ENCODE measurements at places on chromosomes 4 and X. TPM values are rescaled to one million over a fixed set of nuclear protein-coding genes. Genes with fewer than 3 reads are reported as not detected.

GRCh38 chr4:23091711-23092110 is 399.0 kb downstream of the GBA3 start:
- no peak for DNase-seq
- H3K27ac ChIP-seq, result no peak overlapping the region
- no peaks in the 10 kb centered on the region for H3K36me3 ChIP-seq

- no peaks in the 10 kb centered on the region for H3K36me3 ChIP-seq
- no peak overlapping the region for H3K27ac ChIP-seq
- H3K4me3 ChIP-seq, result no peak overlapping the region
- peak; percentile 62 for DNase-seq
- H3K4me1 ChIP-seq, result no peaks in the 10 kb centered on the region
Measured at GRCh38 chrX:129360175-129360574, 163.1 kb downstream of the SMARCA1 start.

DNA sequence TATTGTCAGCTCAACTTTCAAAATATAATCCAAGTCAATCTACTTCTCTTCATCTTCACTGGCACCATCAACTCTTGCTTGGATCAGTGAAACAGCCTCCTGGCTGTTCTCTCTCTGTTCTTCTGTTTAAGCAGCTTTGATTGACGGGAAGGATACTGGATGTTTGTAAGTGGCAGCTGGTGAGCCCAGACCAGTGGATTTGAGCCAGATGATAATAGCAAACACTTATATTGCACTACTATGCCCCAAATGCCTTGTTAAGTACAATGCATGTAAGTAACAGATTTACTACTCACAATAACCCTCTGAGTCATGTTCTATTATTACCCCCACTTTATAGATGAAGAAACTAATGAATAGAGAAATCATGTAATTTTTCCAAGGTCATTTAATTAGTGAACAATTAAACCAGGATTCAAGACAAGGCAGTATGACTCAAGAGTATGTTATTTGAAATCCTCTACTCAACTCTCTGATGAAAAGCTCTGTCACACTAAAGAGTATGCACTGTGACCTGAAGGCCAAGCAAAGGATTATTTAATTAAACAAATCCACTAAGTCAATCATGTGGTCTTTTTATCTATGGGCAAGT is 44.8 kb downstream of the SPANXN3 start:
- H3K27me3 ChIP-seq, result no peaks in the 10 kb centered on the region
- no peak overlapping the region for H3K27ac ChIP-seq
- H3K4me1 ChIP-seq, result peaks cover 7% of the 10 kb centered on the region
- no peak for DNase-seq
- no peak overlapping the region for H3K4me3 ChIP-seq
- no peaks in the 10 kb centered on the region for H3K36me3 ChIP-seq

DNA sequence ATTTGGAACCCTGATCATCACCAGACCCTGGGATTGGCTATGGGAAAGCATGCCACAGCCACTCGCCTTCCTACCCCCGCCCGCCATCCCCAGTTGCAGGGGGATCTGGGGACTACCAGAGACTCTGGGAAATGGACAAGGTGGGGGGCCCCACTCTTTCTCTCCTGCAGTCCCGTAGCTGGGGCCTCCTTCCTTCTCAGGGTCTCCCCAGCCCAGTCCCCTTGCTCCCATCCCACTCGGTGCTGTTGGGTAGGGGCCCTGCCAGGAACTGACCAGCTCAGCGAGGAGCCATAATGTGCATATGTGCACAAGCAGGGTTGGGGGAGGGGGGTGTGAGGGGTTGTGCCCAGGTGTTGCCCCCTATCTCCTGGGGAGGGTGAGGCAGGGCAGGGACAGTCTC is 3.4 kb upstream of the USP11 start:
- H3K36me3 ChIP-seq, result peaks cover 50% of the 10 kb centered on the region
- H3K4me1 ChIP-seq, result no peaks in the 10 kb centered on the region
- no peak for DNase-seq
- no peak overlapping the region for H3K27ac ChIP-seq

DNA sequence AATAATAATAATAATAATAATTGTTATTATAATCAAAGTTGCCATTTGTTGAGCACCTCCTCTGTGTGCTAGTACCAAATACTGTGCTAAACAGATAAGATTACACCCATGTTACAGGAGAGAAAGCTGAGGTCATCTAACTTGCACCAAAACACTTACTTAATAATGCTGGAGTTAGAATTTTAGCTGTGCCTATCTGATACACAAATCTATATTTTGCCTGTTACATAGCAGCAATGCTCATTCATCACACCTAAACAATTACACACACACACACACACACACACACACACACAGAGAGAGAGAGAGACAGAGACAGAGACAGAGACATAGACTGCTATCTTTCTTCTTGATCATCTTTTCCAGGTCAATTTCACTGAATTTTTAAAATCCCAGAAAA is 170.9 kb upstream of the KLF3 start:
- no peaks in the 10 kb centered on the region for H3K36me3 ChIP-seq
- peaks cover 7% of the 10 kb centered on the region for H3K4me1 ChIP-seq
- no peak overlapping the region for H3K27ac ChIP-seq
- H3K27me3 ChIP-seq, result no peaks in the 10 kb centered on the region

- no peak overlapping the region for H3K4me3 ChIP-seq
- peak; percentile 36 for DNase-seq
- peaks cover 6% of the 10 kb centered on the region for H3K36me3 ChIP-seq
- H3K4me1 ChIP-seq, result no peaks in the 10 kb centered on the region
- H3K27ac ChIP-seq, result no peak overlapping the region
- H3K27me3 ChIP-seq, result no peaks in the 10 kb centered on the region
Measured at GRCh38 chr4:163107754-163108153, 58.9 kb downstream of the NAF1 start.

DNA sequence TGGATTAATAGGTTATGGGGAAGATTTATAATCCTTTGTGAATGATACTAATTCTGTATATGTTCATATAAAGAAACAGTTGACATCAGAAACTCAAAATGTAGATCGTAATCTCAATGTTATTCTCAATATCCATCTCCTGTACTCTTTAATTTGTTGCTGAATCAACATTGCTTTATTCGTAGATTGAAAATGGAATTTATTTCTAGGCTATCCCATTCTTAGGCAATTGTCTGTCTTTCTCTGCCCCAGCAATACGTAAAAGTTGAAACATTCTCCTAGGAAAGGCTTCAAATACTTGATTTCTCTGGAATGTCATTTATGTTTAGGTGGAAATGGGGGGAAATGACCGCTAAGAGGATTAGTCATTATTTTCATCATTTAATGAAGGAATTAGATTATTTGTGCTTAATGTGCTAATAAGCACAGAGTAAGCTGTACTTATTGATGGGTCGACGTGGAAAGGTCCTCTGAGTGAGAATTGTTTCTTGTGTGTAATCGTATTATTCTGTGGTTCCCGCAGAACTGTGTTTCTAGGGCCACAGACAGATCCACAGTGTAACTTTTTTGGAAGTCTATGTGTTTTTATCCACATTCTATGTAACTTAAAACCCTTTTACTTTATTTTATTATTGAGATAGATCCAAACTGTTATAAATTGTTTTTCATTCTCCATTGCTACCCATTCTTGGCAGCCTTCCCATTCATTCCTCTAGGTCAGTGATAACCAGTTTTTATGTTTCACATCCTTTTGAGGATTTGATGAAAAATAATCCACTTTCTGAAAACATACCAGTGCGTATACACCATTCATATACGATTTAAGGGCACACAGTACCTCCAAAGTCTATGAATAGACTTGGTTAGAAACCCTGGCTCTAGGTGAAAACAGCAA is 262.9 kb downstream of the ARHGAP10 start:
- H3K27me3 ChIP-seq, result no peaks in the 10 kb centered on the region
- no peak overlapping the region for H3K27ac ChIP-seq
- H3K36me3 ChIP-seq, result peaks cover 4% of the 10 kb centered on the region

DNA sequence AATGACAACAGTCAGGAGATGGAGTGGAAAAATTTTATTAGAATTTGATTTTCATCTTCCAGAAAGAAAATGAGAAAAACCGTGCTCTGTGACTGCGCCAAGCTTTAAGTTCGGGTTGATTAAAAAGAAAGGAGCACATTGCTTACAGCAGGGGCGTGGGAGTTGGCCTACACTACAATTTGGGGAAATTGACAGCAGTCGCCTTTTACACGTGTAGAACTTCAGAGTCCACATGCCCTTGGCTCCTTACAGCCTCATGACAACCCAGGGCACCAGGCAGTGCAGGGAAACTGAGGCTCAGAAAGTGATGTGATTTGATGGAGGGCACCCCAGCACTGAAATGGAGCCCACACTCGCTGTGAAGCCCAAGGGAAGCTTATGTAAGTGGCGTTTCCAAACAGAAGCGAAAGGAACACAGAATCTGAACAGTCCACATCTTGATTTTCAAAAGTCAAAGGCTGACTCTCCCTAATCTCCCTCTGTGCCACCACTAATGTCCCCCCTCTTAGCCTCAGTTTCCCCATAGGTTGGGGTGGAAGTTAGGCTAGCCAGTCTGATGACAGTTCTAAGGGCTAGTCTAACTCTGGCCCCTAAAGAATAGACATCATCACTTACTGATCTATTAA is 5.5 kb downstream of the PPP2R2C start:
- DNase-seq, result no peak
- no peak overlapping the region for H3K27ac ChIP-seq
- no peak overlapping the region for H3K4me3 ChIP-seq
- H3K27me3 ChIP-seq, result no peaks in the 10 kb centered on the region

GRCh38 chrX:74536832-74537371 is 77.5 kb downstream of the RLIM start:
- peaks cover 13% of the 10 kb centered on the region for H3K4me1 ChIP-seq
- H3K36me3 ChIP-seq, result no peaks in the 10 kb centered on the region
- no peak overlapping the region for H3K27ac ChIP-seq
- H3K4me3 ChIP-seq, result peak overlapping the region; percentile 69
- DNase-seq, result no peak
- H3K27me3 ChIP-seq, result peaks cover 42% of the 10 kb centered on the region

DNA sequence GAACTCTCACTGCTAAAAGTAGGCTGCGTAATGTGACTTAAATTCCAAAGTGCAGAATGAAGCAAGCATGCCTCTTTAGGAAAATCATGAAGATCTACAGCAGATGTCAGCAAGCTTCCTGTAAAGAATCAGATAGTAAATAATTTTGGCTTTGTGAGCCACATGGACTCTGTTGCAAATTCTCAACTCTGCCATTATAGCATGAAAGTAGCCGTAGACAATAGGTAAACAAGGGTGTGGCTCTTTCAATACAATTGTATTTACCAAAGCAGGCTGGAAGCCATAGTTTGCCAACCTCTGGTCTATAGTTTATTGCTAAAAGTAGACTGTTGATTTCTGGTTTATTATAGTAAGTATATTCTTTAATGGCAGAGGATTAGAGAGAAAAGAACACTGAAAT is 80.3 kb upstream of the FAM9B start:
- H3K36me3 ChIP-seq, result no peaks in the 10 kb centered on the region
- no peaks in the 10 kb centered on the region for H3K27me3 ChIP-seq
- no peak for DNase-seq
- H3K4me3 ChIP-seq, result no peak overlapping the region
- H3K4me1 ChIP-seq, result no peaks in the 10 kb centered on the region

DNA sequence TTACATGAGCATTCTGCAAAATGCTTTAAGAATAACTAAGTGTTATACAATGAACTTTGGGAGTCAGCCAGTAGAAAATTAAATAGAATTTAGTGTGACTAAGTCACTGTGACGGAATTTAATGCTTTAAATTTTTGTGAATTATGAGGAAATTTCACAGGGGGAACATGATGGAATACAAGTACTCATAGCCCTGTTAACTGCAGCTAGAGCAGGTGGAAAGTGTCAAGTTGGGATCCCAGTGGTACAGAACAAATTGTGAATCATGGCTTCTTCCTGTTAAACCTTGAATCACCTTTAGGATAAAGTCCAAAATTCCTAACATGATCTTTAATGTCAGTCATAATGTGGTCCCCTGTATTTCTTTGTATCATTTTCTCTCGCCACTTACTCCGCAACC is 212.2 kb upstream of the CENPE start:
- no peak overlapping the region for H3K27ac ChIP-seq
- H3K4me1 ChIP-seq, result peaks cover 4% of the 10 kb centered on the region
- no peaks in the 10 kb centered on the region for H3K27me3 ChIP-seq

DNA sequence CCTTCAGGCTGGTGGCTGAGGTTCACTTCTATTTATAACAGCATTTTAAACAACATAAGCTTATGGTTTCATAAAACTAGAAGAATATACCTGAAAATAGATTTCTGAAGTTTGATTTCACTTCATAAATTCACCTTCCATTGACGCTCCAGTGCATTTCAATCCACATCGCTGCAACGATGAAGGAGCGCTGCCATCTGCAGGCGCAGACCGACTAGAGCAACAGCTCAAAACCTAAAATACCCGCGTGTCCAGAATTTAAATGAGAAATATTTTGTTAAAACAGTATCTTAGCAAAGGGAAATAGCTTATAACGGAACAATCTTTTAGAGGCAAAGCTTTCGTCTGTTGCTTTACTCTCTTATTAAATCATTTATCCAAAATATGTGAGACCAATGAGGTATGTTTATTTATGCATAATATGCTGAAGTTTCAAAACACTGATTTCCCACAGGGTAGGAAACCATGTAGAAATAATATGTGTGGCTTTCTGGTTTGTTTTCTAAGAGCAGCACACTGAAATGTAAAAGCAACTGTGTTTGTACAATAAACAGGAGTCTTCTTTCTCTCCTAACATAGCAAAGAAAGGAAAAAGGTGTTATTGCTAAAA is 816.4 kb upstream of the FRG1 start:
- no peaks in the 10 kb centered on the region for H3K27me3 ChIP-seq
- no peak overlapping the region for H3K4me3 ChIP-seq
- no peaks in the 10 kb centered on the region for H3K36me3 ChIP-seq
- DNase-seq, result peak; percentile 47
- no peak overlapping the region for H3K27ac ChIP-seq

DNA sequence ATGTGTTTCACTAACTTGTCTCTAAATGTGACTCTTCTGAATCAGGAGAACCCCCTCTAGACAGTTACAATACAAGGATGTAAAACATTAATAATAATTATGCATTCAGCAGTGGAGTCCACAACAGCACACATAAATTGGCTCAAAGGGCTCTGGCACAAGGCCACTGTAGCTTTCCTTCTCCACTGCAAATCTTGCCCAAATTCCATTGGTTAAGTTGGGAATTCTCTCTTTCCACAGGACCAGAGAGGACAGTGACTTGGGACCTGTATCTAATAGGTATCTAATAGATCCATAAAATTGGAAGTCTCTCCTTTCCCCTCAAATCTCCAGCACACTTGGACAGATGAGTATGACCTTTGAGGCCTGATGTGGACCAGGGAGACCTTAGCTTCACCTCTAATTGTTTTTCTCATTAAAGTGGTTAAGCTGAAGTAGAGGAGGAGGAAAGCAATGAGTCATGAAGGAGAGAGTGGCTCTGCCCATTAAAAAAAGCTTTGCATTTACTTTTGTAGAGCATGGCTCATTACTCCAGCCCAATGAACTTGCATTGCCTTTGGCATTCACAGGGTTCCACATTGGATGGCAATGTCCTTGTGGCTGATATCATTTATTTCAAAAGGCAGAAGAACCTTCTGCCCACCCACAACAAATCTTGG is 72.3 kb upstream of the SH3RF1 start:
- no peaks in the 10 kb centered on the region for H3K4me1 ChIP-seq
- DNase-seq, result no peak
- H3K4me3 ChIP-seq, result no peak overlapping the region
- no peaks in the 10 kb centered on the region for H3K27me3 ChIP-seq

Gene SLC34A2
- not detected for total RNA-seq

Gene USP17L13
- total RNA-seq, result not detected

Gene HERC6
- total RNA-seq, result 1.7 TPM

Gene COL25A1
- total RNA-seq, result not detected

Gene IBSP
- total RNA-seq, result not detected

Gene ZNF630
- 2.4 TPM for total RNA-seq

Gene FGFBP2
- total RNA-seq, result not detected
